ENCODE measurements at places on chromosomes 16 and 17.
A peak's percentile ranks its signal among the peaks of the same experiment; 100 is the strongest.

DNA sequence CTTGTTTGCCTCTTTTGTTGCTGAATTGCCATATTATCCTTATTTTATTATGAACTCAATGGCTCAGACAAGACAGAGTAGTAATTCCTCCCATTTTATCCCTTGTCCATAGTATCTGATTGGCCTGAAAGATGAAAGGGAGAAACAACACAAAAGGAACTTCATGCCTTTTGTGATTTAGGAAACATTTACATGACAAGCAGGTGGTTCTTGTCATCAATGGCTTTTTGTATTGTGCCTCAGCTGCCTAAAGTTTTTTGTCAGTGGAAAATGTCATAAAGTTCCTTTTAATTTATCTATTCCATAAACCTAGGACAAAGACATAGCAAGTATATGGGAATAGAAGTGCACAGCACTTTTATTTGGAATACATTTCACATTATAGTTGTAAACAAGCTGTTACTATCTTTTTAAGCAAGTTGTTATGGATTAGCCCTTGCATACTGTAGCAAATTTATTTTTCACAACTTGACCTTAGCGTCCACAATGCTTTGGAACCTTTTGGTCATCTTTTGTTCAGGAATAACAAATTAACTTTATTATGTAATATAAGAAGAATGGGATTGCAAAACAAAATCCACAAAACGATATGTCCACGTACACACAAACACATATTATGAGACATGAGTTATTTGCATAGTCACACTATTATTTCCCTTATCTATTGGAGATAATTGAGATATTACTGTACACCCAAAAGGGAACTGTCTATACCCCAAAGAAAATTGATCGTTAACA lies 12.4 kb upstream of the MPHOSPH6 start:
- DNase-seq = no peak

GRCh38 chr17:40219594-40220338 lies 662 bp downstream of the WIPF2 start:
- peak; percentile 62 for DNase-seq

- no peak for DNase-seq
Measured at GRCh38 chr17:82840431-82840831, 609 bp upstream of the ZNF750 start.

- peak; percentile 65 for DNase-seq
Measured at GRCh38 chr17:65556014-65556909, 5.2 kb downstream of the AXIN2 start.

All from fibroblast of skin of back (primary cell).